Ascending aorta (tissue), 2 donors: ENCODE measurements at places on chromosomes 2 and 18. TPM values are rescaled to one million over a fixed set of nuclear protein-coding genes. Genes with fewer than 3 reads are reported as not detected.

GRCh38 chr2:145137901-145138300, 618.0 kb upstream of the ZEB2 start:
- H3K27me3 ChIP-seq = no peaks in the 10 kb centered on the region
- H3K27ac ChIP-seq = no peak overlapping the region
- no peak for DNase-seq
- no peaks in the 10 kb centered on the region for H3K36me3 ChIP-seq

GRCh38 chr2:182924306-182924705, 57.9 kb upstream of the FRZB start:
- no peak for DNase-seq
- peaks cover 61% of the 10 kb centered on the region for H3K36me3 ChIP-seq
- H3K4me1 ChIP-seq = peaks cover 8% of the 10 kb centered on the region
- H3K4me3 ChIP-seq = no peak overlapping the region

XRCC5 gene
- 45.4 TPM for total RNA-seq

- no peak overlapping the region for H3K4me3 ChIP-seq
- H3K4me1 ChIP-seq = no peaks in the 10 kb centered on the region
- DNase-seq = no peak
- H3K27me3 ChIP-seq = no peaks in the 10 kb centered on the region
- no peak overlapping the region for H3K27ac ChIP-seq
Measured at GRCh38 chr18:42475157-42475556, 520.1 kb downstream of the PIK3C3 start.

GRCh38 chr2:181371782-181372645, 85.2 kb upstream of the ITGA4 start:
- H3K4me3 ChIP-seq = no peak overlapping the region
- no peak overlapping the region for H3K27ac ChIP-seq
- H3K36me3 ChIP-seq = no peaks in the 10 kb centered on the region

DNA sequence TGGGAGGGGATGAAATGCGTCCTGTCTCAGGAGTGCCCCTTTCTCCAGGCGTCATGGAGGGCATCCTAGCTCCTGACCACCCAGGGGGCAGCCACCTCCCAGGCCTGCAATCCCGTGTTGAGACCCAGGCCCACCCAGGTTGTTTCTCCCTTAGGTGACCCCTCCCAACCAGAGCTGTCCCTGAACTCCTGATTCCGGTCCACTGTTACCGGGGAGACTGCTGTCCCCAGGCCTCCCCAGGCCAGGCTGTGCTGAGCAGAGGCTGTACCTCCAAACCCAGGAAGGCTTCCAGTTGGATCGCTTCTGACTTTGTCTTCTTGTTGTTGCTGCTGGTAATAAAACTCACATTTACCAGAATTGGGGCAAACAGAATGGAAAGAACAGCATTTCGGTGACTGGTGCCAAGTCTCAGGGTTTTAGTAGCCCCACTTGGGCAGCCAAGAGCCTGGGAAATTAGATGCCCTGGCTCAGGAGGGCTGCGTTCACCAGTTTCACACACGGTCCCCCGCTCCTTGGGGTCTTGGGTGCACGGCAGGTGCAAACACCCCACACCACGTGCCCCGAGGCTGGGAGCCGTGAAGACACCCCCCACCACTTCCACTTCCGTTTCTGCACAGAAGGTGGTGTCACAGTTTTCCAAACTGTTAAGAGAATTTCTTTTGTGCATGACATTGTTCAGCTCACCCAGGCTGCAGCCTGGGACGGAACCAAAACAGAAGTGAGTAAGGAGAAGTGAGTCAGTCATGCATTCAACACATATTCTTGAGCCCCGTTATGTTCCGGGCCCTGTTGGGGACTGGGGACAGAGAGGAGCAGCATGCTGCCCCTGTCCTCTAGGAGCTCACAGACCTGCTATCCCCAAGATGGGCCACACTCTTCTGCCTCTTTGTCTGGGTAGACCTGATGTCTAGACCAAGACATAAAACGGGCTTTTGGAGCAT, 29.4 kb downstream of the ITM2C start:
- no peak overlapping the region for H3K27ac ChIP-seq
- no peaks in the 10 kb centered on the region for H3K36me3 ChIP-seq
- no peak overlapping the region for H3K4me3 ChIP-seq
- peak; percentile 57 for DNase-seq
- no peaks in the 10 kb centered on the region for H3K4me1 ChIP-seq

- no peak overlapping the region for H3K27ac ChIP-seq
- no peaks in the 10 kb centered on the region for H3K4me1 ChIP-seq
- no peak for DNase-seq
- no peaks in the 10 kb centered on the region for H3K27me3 ChIP-seq
Measured at GRCh38 chr2:55175254-55176093, 56.6 kb downstream of the CLHC1 start.

- H3K36me3 ChIP-seq = no peaks in the 10 kb centered on the region
- no peak for DNase-seq
- H3K4me3 ChIP-seq = no peak overlapping the region
- no peak overlapping the region for H3K27ac ChIP-seq
Measured at GRCh38 chr2:54726940-54727339, 3.5 kb downstream of the EML6 start.

DNA sequence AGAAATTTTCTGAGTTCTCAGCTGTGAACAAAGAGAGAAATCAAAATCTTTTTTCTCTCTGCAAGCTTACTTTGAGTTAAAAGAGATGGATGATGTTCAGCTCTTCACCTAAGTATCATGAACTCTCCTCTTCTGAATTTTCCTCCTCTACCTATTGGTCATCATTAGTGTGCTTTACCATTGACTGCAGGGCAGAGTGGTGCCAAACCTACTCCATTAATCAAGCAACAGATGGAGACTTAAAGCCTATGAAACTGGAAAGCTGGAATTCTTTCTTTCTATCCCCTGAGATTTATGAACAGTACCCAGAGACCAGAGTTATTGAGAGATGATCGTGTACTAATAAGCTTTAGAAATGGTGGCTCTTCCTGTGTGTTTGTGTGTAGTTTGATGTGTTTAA, 31.3 kb upstream of the LINC00305 start:
- no peak overlapping the region for H3K4me3 ChIP-seq
- DNase-seq = no peak

DNA sequence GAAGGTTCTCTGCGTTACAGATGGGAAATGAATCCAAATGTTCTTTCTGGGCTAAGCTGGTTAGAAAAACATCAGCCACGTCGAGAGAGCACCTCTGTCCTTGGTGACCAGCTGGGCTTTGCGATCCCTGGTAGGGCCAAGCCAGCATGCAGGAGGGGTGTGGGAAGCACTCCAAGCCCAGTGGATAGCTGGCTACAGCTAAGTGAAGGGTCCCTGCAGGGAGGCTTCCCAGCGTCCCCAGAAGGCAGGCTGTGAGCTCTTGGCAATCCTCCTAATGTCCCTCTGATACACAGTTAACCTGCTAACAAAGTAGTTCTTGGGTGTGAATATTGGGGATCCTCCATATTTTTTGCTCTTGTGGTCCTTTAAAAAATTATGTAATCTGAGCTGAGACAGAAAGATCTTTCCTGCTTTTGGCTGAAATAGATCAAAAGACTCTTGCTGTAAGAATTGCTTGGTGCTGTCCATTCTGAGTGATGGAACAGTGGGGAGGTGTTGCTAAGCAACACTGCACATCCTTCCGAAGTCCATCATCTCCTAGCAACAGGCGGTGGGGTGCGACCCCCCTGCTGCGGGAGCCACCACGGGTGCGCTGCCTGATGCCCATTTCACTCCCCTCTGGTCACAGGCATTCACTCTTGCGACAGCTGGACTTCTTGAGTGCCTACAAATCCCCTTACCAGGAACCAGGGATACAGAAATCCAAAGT, 88.5 kb upstream of the UXS1 start:
- DNase-seq = no peak
- no peak overlapping the region for H3K27ac ChIP-seq
- no peaks in the 10 kb centered on the region for H3K36me3 ChIP-seq
- no peaks in the 10 kb centered on the region for H3K27me3 ChIP-seq

DNA sequence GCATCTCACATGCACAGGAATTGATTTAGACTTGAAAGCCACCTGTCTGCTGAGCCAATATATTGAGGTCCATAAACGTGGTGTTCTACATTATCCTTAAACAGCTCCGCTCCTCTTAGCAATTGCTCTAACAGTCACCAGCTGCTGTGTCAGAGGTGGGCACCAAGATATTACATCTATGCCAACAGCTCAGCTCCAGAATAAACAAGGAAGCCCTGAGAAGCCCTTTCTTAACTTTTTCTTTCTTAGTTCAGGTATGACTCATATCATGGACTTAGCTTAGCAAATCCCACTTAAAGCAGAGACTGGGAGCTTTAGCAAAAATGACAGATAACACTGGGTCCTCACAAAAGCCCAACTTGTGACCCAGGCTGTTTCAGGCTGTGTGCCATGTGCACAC, 436.6 kb downstream of the IRS1 start:
- DNase-seq = no peak
- no peaks in the 10 kb centered on the region for H3K36me3 ChIP-seq
- no peaks in the 10 kb centered on the region for H3K4me1 ChIP-seq

LRRC30 gene
- total RNA-seq = not detected

DNA sequence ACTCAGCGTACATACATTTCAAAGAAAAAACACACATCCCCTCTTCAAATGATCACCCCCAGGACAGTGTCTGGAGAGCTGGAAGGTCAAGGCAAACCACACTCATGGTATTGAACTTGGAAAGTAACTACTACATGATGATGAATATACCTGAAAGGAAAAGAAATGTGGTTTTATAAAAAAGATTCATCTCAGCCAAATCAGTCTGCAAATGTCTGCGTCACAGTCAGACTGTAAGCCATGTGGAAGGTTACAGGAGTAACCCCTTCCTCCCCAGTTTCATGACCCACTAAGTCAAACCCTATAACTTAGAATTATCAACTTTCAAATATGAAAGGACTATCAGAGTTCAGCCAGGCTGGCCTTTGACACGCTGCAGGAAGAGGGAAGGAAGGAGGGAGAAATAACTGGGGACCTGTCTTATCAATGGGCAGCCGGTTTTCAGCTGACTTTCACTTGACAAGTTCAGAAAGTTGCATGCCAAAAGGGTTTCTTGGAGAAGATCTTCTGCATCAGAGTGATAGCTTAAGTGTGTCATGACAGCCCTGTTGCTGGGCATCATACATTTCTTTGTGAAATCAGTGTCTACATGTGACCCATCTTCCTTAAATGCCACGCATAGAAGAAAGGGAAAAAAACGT, 7.0 kb upstream of the BMP10 start:
- H3K4me3 ChIP-seq = no peak overlapping the region
- no peak for DNase-seq
- no peaks in the 10 kb centered on the region for H3K27me3 ChIP-seq
- H3K36me3 ChIP-seq = no peaks in the 10 kb centered on the region

DNA sequence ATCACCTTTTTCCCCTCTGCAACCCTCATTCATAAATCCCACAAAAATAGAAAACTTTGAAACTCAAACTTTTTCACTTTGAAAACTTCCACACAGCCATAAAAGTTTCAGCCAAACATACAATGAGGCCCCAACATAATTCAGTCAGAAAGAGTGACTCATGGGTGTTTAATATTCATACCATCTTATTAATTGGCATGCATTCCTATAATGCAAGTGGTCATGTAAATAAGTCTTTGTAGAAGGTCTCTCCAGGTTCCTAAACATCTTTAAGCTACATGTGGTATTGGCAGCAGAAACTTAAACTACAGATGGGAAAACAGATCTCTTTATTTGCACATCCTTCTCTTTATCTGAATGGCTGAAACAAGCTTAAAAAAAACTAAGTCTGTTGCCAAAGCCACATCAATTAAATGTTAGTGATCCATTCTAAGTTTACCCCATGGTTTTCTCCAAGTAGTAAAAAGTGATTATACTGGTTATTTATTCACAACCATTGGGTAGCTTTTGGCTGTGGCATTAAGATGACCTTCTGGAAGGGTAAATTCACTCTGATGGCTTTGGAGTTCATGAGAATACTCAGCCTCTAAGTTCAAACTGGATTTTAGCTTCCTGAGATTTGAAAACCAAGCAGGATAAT, 70.2 kb upstream of the LYPD1 start:
- H3K36me3 ChIP-seq = no peaks in the 10 kb centered on the region
- H3K27ac ChIP-seq = no peak overlapping the region
- DNase-seq = no peak
- no peaks in the 10 kb centered on the region for H3K4me1 ChIP-seq

GRCh38 chr2:10478916-10479315, 30.8 kb upstream of the ODC1 start:
- H3K4me1 ChIP-seq = no peaks in the 10 kb centered on the region
- H3K4me3 ChIP-seq = no peak overlapping the region
- no peak for DNase-seq
- H3K27me3 ChIP-seq = no peaks in the 10 kb centered on the region
- no peak overlapping the region for H3K27ac ChIP-seq
- H3K36me3 ChIP-seq = no peaks in the 10 kb centered on the region

GRCh38 chr18:13455960-13456481, 237.5 kb downstream of the LDLRAD4 start:
- H3K4me3 ChIP-seq = no peak overlapping the region
- DNase-seq = peak; percentile 56
- H3K27me3 ChIP-seq = no peaks in the 10 kb centered on the region
- peaks cover 17% of the 10 kb centered on the region for H3K4me1 ChIP-seq
- H3K36me3 ChIP-seq = no peaks in the 10 kb centered on the region

APOB gene
- total RNA-seq = 8.5 TPM

DNA sequence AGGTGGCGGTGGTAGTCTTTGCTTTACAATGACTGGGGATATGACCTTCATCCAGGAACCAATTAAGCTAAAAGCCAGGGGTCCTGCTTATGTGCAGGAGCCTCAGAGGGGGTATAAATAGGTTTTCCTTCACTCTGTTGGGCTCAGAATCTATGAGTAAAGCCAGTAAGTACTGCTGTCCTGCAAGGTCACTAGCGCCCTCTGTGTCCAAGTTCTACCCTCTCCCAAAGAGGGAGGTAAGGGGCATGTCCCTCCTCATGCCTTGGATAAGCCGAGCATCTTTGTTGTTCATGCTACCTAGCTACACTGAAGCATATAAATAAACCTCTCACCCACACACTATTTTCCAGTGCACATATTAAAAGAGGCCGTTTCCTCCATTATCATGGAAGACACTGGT, 79.4 kb downstream of the SPRED2 start:
- peaks cover 7% of the 10 kb centered on the region for H3K4me1 ChIP-seq
- H3K27ac ChIP-seq = no peak overlapping the region
- no peak for DNase-seq
- H3K4me3 ChIP-seq = no peak overlapping the region
- H3K36me3 ChIP-seq = no peaks in the 10 kb centered on the region
- no peaks in the 10 kb centered on the region for H3K27me3 ChIP-seq
